ENCODE measurements at places on chromosomes 4 and X.

- no peak for ATAC-seq
Measured at GRCh38 chr4:4888695-4889094, 29.2 kb downstream of the MSX1 start.

DNA sequence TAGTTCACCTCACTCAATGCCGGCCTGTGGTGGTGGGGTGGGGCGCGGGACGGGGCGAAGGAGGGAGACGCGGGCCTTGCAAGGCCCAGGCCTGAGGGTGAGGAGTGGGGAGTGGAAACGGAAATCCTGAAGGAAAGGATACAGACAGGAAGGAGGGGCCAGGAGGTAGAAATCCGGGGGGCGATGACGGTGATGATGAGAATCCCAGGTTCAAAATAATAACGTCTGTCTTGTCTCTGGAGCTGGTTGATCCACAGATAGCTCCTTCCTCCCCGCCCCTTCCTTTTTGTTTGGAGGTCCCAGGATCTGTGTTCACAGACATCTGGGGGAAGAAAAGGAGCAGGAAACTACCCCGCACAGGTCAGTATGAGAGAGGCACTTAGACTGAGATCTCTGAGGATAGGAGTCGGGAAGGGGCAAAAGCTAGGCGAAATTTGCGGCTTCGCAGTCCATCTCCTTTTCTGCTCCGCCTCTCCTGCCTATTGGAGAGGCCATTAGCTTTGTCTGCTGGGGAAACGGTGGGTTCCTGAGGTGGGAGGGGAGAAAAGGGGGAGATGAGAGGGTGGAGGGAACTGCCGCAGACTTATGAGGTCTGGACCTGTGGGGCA, 746 bp downstream of the TCEAL7 start:
- ATAC-seq: no peak

GRCh38 chrX:153499876-153500275, 5.1 kb downstream of the BGN start:
- ATAC-seq: no peak

GRCh38 chrX:109684136-109684535, 48.9 kb downstream of the ACSL4 start:
- ATAC-seq: no peak

GRCh38 chr4:166257891-166258290, 384.9 kb downstream of the TLL1 start:
- ATAC-seq: no peak

DNA sequence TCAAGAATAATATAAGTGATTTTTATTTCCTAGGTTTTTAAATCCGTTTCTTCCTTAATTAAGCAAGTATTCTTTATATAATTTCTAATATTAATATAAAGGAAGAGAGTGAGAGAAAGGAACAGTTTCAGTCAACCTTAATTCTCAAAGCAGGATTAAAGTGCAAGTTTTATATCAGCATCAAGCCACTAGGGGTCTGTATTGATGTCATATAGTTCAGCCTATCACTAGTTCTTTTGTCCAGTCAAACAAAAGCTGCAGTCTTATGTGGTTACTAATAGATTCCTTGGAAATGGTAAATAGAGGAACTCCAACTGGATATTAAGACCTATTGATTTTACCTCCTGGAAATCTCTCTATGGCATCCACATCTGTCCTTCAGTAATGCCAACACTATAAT, 82.0 kb downstream of the NAP1L3 start:
- ATAC-seq: no peak

GRCh38 chr4:185165605-185166063, 22.6 kb downstream of the SLC25A4 start:
- ATAC-seq: peak; percentile 97

- no peak for ATAC-seq
Measured at GRCh38 chr4:18405054-18405453, 383.5 kb upstream of the LCORL start.
